GM12878 (cell line): ENCODE measurements at places on chromosomes 5 and 9. TPM values are rescaled to one million over a fixed set of nuclear protein-coding genes. Genes with fewer than 3 reads are reported as not detected.

DNA sequence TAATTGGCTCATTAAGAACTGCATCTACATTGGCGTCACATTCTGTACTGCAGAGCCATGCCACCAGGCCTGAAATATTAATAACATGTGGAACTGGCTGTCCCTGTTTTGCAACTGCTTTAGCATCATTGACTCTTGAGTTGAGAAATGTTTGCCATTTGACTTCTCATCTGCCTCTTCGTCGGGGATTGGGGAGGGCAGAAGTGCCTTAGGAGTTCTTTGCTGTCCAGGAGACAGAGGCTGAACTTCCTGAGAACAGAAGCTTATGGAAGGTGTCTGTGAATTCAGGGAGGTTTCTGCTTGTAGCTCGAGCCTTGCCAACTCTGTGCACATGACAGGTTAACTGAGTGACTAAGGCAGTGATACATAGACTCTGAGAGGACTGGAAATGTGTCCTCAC lies 265.0 kb downstream of the KIF4B start:
- H3K4me3 ChIP-seq, result no peak overlapping the region
- no peak for DNase-seq
- no peaks in the 10 kb centered on the region for H3K4me1 ChIP-seq
- H3K27me3 ChIP-seq, result no peaks in the 10 kb centered on the region
- H3K36me3 ChIP-seq, result no peaks in the 10 kb centered on the region

DNA sequence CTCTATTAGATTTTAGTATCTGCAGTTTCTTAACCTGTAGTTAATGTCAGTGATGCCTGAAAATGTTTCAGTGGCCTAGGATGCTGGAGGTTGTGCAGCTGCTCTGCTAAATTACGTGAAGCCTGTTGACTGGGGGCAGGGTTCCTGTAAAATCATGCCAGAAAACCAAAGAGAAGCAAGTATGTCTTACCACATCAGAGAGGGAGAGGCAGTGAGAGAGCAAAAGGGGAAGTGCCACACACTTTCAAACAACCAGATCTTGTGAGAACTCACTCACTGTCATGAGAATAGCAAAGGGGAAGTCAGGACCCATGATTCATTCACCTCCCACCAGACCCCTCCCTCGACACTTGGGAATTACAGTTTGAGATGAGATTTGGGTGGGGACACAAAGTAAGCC lies 83.9 kb upstream of the CYLC2 start:
- H3K36me3 ChIP-seq, result no peaks in the 10 kb centered on the region

Gene EGFL7
- total RNA-seq, result 0.46 and 0.64 TPM in 2 replicates

DNA sequence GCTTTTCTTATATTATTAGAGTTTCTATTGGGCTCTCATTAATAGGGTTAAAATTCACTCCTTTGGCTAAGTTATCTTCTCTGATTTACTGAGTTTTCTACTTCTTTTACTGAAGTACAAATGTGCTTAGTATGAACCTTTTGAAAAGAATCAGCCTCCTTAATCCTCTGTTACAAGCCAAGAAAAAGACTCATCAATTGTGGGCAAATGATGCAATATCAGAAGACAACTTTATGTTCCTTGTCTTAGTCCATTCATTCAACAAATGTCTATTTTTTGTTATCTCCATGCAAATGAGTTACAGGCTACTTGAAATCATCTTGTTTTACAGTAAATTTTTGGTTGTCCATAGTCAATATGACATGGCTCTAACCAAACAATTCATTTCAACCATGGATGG lies 40.3 kb downstream of the SNCAIP start:
- no peaks in the 10 kb centered on the region for H3K27me3 ChIP-seq
- no peaks in the 10 kb centered on the region for H3K4me1 ChIP-seq
- H3K4me3 ChIP-seq, result no peak overlapping the region
- H3K36me3 ChIP-seq, result no peaks in the 10 kb centered on the region
- DNase-seq, result no peak

GRCh38 chr5:144275329-144275728 lies 104.7 kb downstream of the KCTD16 start:
- H3K27ac ChIP-seq, result no peak overlapping the region
- H3K4me3 ChIP-seq, result no peak overlapping the region
- DNase-seq, result no peak

- DNase-seq, result no peak
- no peaks in the 10 kb centered on the region for H3K27me3 ChIP-seq
- peaks cover 7% of the 10 kb centered on the region; the same call in 1 of the 2 replicates for H3K4me1 ChIP-seq
- no peaks in the 10 kb centered on the region for H3K36me3 ChIP-seq
Observed at GRCh38 chr9:117722108-117722761, 18.0 kb downstream of the TLR4 start.

GRCh38 chr5:73306078-73306719 lies 133.2 kb downstream of the TMEM174 start:
- no peaks in the 10 kb centered on the region for H3K36me3 ChIP-seq
- H3K27me3 ChIP-seq, result no peaks in the 10 kb centered on the region; the same call in 1 of the 2 replicates
- no peak overlapping the region for H3K4me3 ChIP-seq
- no peak for DNase-seq

- no peaks in the 10 kb centered on the region for H3K36me3 ChIP-seq
- peaks cover 65% of the 10 kb centered on the region for H3K4me1 ChIP-seq
- DNase-seq, result no peak
- no peaks in the 10 kb centered on the region for H3K27me3 ChIP-seq
- H3K27ac ChIP-seq, result peak overlapping the region; percentile 97
Observed at GRCh38 chr5:78756858-78757257, 108.3 kb upstream of the LHFPL2 start.

- no peak overlapping the region for H3K27ac ChIP-seq
- no peaks in the 10 kb centered on the region for H3K27me3 ChIP-seq
- no peaks in the 10 kb centered on the region for H3K4me1 ChIP-seq
- no peaks in the 10 kb centered on the region for H3K36me3 ChIP-seq
- no peak overlapping the region for H3K4me3 ChIP-seq
Observed at GRCh38 chr5:64792469-64792868, 23.7 kb downstream of the CWC27 start.

- H3K4me3 ChIP-seq, result no peak overlapping the region
- H3K4me1 ChIP-seq, result no peaks in the 10 kb centered on the region
- no peak overlapping the region for H3K27ac ChIP-seq
- no peak for DNase-seq
- no peaks in the 10 kb centered on the region for H3K36me3 ChIP-seq
Observed at GRCh38 chr9:113868501-113868900, 7.6 kb upstream of the ZNF618 start.

DNA sequence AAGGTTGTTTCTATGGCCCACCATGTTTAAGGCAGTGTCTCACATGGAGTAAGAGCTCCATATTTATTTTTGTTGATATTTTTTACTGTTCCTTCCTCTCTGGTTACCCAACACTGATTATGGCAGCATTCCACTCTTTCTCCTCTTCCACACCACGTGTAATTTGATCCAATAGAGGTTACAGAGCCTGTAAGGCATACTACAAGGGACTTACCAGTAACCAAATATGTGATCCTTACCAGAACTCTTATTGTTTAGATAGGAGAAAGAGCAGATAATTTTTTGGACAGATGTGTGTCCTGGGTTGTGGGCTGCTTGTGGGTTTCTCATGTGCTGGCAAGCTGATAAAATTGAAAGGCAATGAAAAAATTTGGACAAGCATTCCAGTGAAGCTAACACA lies 261.3 kb downstream of the TMEM167A start:
- no peak for DNase-seq
- H3K27me3 ChIP-seq, result no peaks in the 10 kb centered on the region
- H3K36me3 ChIP-seq, result no peaks in the 10 kb centered on the region
- no peak overlapping the region for H3K27ac ChIP-seq

GRCh38 chr9:2181792-2182191 lies 166.6 kb downstream of the SMARCA2 start:
- no peak overlapping the region for H3K27ac ChIP-seq
- H3K4me1 ChIP-seq, result no peaks in the 10 kb centered on the region
- H3K36me3 ChIP-seq, result peaks cover 39% of the 10 kb centered on the region
- no peak for DNase-seq
- H3K4me3 ChIP-seq, result no peak overlapping the region

Gene GNAQ
- total RNA-seq, result 1.0 and 1.1 TPM in 2 replicates

DNA sequence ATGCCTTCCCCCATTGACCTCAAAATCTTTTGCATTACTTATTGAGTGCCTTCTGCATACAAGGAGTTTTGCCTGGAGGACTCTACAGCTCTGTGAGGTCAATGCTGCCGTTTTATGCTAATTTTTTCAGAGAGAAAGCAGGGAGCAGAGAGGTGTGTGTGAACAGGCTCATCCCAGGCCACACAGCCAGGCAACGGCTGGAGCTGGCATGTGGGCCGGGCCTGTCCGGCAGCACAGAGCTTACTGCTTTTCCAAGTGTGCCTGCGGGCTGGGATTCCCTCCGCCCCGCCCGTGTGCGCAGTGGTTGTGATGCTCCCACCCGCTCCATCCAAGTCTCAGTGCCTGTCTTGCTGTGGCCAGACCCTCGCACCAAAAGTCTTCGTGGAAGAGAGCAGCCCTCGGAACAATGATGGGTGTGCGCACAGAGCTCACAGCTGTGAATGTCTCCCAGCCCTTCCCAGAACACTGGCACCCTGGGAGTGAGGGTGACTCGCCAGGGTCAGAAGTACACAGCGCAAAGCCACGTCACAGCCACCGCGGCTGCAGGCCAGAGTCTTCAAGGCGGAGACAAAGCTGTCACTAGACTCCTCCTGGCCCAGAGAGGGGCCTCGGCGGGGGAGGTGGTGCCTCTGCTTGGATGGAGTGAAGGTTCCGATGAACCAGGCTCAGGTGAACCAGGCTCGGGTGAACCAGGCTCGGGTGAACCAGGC lies 82.8 kb downstream of the COL5A1 start:
- no peaks in the 10 kb centered on the region; the same call in 1 of the 2 replicates for H3K27me3 ChIP-seq
- H3K27ac ChIP-seq, result no peak overlapping the region
- H3K36me3 ChIP-seq, result no peaks in the 10 kb centered on the region
- H3K4me3 ChIP-seq, result no peak overlapping the region
- no peak for DNase-seq
- no peaks in the 10 kb centered on the region for H3K4me1 ChIP-seq

Gene ADAMTSL1
- 0.10 and 0.35 TPM in 2 replicates for total RNA-seq

Gene PIP5KL1
- 0.32 and 0.64 TPM in 2 replicates for total RNA-seq
